ENCODE measurements at places on chromosomes 3 and 15. TPM values are rescaled to one million over a fixed set of nuclear protein-coding genes. Genes with fewer than 3 reads are reported as not detected.

DNA sequence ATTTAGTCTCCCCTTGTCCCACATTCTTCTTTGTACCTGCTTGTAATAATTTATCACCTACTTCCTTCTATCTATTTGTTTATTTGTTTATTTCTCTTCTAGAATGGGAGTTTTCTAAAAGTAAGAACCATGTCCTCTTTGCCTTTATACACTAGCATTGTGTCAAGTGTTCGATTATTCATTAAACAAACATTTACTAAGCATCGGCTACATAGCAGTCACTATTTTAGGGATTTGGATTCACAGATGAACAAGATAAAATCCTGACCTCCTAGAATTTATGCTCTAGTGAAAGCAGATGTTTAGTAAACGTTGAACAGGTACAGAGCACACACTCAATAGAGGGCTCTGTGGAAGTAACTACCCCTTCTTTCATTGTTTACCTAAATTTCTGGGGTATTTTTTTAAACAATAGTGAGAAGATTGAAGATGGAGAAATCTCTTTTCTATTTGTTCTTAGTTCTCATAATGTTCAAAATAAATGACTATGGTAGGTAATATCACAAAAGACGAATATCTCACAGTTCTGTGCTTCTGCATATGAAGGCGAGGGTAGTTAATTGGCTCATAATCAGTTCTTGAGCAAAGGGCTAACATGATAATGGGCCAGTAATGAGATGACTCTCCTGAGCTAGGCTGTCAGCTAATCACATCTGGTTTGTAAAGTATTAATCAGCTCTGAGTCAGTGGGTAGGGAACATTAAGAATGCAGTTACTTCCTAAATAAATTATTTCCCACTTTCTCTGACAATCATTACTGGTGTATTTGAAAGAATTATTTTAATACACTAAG lies 111.9 kb downstream of the SLC9A9 start:
- DNase-seq: no peak

GRCh38 chr3:143480344-143480743 lies 360.8 kb downstream of the CHST2 start:
- no peak for DNase-seq

GRCh38 chr3:65112751-65113300 lies 425.0 kb upstream of the ADAMTS9 start:
- no peak for DNase-seq

- DNase-seq: no peak
Measured at GRCh38 chr15:48936666-48937065, 27.1 kb downstream of the SHC4 start.

- DNase-seq: no peak
Measured at GRCh38 chr3:151733613-151734012, at the start of gene AADACL2. AADACL2 (plus strand) TSS chr3:151733927; CDS start chr3:151734036, 109 bp downstream.

DNA sequence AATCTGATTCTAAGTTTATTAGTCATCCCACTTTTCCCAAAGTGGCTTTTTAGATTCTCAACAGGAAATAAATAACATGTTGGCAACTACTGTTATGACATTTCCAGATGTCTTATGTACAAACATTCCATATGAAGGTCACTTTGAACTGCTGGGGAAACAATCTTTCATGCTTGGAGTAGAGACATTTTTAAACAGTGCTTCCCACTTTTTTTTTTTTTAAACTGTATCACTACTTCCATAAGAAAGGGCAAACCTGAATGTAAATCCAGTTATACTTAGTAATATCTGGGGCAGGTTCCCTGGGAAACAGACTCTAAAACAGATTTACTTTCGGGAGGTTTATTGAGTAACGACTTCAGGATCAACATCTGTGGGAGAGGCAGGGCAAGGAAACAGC lies 473.8 kb downstream of the TAFA4 start:
- DNase-seq: no peak

- DNase-seq: no peak
Measured at GRCh38 chr3:170423001-170423615, 4.4 kb downstream of the CLDN11 start.

DNA sequence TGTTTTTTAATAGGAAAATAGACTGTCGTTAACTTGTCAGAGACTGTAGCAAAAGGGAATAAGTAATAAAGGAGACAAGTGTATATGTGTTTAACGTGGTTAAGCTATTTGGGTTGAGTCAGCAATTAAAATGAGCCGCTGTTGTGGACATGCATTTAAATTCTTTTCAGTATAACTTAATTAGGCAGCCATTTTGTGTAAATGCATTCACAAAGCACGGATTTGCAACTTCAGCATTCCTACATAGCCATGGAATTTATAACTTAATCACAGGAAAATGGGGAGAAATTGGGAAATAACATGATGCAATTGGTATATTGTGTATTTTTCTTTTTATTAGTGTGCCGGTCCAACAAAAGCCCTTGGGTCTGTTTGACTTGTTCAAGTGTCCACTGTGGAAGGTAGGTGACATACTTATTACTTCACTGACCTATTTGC lies 27.9 kb downstream of the USP3 start:
- no peak for DNase-seq

DNA sequence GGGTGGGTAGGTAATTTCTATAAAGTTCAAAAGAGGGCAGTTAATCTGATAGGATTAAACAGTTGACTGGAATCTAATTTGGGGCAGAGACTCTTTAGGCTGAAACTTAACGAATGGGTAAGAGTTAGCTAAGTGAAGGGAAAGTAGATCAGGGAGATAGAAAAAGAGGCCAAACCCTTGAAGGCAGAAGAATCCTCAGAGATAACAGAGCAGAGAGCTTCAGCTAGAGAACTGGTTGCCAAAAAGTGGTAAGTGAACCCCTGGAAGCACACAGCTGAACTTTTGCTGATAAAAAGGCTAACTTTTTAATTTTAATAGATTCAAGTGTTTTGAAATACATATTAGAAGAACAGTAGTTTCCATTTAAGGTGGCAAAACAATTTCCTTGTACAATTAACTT lies 99.2 kb downstream of the FHIT start:
- no peak for DNase-seq

LRRC31 gene
- total RNA-seq: not detected

PPP1R14D gene
- not detected for total RNA-seq

SAMD7 gene
- not detected for total RNA-seq

C3orf52 gene
- total RNA-seq: 9.9 TPM

RBP2 gene
- total RNA-seq: 1.1 TPM
